Regular cardiac myocyte (primary cell): ENCODE measurements at places on chromosomes 13 and 19. TPM values are rescaled to one million over a fixed set of nuclear protein-coding genes. Genes with fewer than 3 reads are reported as not detected.

ODAD3 gene
- total RNA-seq: 0.28 and 0.38 TPM in 2 replicates

KCNC3 gene
- total RNA-seq: under 0.01 and 0.28 TPM in 2 replicates

DMWD gene
- total RNA-seq: 27.8 and 29.0 TPM in 2 replicates

TMEM59L gene
- 0.96 and 1.4 TPM in 2 replicates for total RNA-seq

ATXN8OS gene
- not detected in 2 replicates for total RNA-seq

ZNF568 gene
- 10.4 and 14.4 TPM in 2 replicates for total RNA-seq

CYP2F1 gene
- under 0.01 TPM in 1 of 2 replicates, not detected in the other for total RNA-seq

PCDH8 gene
- not detected in 2 replicates for total RNA-seq

C13orf42 gene
- not detected in 2 replicates for total RNA-seq

ACER1 gene
- not detected in 2 replicates for total RNA-seq

PLEKHG2 gene
- total RNA-seq: 11.8 and 14.2 TPM in 2 replicates

NUFIP1 gene
- total RNA-seq: 2.3 and 3.3 TPM in 2 replicates

ZNF534 gene
- under 0.01 TPM in 1 of 2 replicates, not detected in the other for total RNA-seq

NPAS1 gene
- total RNA-seq: 3.4 and 5.6 TPM in 2 replicates

CEACAM21 gene
- 0.28 TPM in 1 of 2 replicates, not detected in the other for total RNA-seq

CD33 gene
- total RNA-seq: not detected in 2 replicates
